Inflammatory macrophage treated with lipopolysaccharide for 1 hour (primary cell): ENCODE measurements at places on chromosomes 13 and 19.
A peak's percentile ranks its signal among the peaks of the same experiment; 100 is the strongest.

- peak; percentile 84 for DNase-seq
Measured at GRCh38 chr19:52237771-52238400, 31.5 kb upstream of the ZNF766 start.

DNA sequence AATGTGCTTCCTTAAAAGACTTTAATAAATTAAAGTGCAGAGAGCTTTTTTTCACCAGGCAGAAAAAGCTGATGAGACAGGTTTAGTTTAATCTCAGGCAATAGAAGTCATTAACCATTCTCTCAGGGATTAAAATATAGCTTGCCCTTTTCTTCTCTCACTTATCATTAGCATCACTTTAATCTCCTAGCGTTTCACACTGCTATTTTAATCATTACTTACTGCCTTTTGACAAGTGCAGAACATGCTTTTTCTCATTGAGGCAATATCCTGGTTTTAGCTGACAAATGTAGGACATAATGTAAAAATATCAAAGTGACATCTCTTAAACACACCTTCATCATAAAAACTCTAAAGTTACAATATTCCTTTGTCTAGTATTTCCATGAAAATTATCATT lies 94.6 kb downstream of the DACH1 start:
- no peak for DNase-seq

GRCh38 chr13:31092646-31093045 lies 69.1 kb downstream of the HSPH1 start:
- DNase-seq, result peak; percentile 73

GRCh38 chr19:13827656-13828055 lies 32.4 kb downstream of the ZSWIM4 start:
- DNase-seq, result no peak

DNA sequence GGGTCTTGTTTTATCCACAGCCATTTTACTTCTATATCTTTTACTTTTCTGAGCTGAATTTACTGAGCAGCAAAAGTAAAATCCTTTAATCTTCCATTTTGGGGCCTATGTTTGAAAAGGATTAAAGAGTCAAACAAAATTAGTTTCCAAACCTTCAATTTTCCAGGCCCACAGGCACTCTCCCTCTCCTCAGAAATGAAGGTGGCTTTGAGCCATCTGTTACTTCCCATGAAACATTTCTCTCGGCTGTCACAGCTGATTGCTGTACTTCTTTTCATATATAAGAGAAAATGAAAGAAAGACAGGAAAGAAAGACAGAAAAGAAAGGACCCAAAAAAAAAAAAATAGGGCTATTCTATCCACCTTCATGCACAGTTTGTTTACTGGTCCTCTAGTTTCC lies 194.9 kb downstream of the LACC1 start:
- DNase-seq, result no peak

DNA sequence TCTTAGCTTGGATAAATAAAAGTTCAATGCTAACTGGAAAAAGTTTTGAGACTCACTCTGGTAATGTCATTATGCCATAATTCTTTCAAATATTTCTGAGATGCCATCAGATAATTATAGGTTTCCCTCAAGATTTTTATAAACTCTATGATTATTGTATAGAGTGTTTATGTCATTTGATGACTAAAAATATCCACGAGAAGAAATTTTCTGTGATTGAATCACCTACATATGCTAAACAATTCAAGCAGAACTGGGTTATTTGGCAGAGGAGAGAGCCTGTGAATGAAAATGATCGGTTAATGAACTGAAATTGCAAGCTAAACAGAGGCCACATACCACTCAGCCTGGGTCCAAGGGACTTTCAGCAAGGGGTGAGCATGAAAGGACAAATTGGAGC lies 92.6 kb upstream of the TSC22D1 start:
- no peak for DNase-seq
